Natural killer cell treated with Interleukin-12 subunit alpha and Interleukin-12 subunit beta and Interleukin-15 and Interleukin-18, amount 100 ng/mL, for 72 hours (primary cell): ENCODE measurements at places on chromosomes 12 and 14. TPM values are rescaled to one million over a fixed set of nuclear protein-coding genes. Genes with fewer than 3 reads are reported as not detected.

DNA sequence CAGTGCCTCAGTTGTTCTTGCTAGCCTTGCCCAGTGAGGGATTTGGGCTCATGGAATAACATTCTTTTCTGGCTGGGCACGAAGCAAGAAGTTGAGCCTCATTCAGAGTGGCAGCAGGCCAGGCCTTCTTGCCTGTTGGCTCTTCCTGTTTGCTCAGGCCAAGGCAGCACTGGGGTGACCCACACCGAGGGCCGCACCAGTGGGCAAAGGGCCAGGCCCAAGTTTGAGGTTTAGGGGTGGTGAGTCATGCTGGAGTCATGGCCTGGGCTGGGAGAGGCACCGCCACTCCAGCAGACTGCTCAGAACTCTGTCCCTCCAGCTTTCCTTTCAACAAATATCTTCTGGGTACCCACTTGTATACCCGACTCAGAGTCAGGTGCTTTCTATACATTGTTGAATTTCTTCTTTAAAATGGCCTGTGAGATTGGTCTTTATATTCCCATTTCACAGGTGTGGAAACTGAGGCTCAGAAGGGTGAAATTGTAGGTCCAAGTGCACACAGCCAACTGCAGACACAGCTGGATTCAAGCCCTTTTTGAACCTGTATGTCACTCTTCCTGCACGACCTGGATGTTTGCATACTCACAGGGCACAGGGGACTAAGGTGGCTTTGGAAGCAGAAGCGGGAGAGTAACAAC lies 279.4 kb downstream of the FOXN3 start:
- no peaks in the 10 kb centered on the region for H3K4me1 ChIP-seq
- H3K27ac ChIP-seq, result no peak overlapping the region
- peaks cover 17% of the 10 kb centered on the region for H3K36me3 ChIP-seq
- peaks cover 6% of the 10 kb centered on the region for H3K27me3 ChIP-seq
- no peak overlapping the region for H3K4me3 ChIP-seq
- no peak for DNase-seq

Gene RHOJ
- total RNA-seq, result not detected

DNA sequence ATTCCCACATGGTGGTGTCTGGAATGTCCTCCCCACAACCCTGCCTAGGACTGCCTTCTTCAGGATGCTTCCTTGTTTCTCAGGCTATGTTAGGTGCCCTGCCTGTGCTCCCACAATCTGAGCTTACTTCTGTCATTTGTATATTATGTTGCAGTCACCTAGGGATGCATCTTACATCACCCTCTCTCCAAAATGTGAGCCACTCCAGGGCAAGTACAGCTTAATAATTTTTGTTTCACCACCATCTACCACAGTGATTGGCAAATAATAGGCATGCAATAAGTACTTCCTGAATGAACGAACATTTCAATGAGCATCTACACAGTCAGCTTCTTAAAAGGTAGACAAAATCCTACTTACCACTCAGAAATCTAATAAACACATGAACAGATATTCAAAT lies 37.6 kb downstream of the ZFYVE26 start:
- no peak overlapping the region for H3K4me3 ChIP-seq
- no peak overlapping the region for H3K27ac ChIP-seq
- H3K4me1 ChIP-seq, result no peaks in the 10 kb centered on the region
- H3K27me3 ChIP-seq, result no peaks in the 10 kb centered on the region

DNA sequence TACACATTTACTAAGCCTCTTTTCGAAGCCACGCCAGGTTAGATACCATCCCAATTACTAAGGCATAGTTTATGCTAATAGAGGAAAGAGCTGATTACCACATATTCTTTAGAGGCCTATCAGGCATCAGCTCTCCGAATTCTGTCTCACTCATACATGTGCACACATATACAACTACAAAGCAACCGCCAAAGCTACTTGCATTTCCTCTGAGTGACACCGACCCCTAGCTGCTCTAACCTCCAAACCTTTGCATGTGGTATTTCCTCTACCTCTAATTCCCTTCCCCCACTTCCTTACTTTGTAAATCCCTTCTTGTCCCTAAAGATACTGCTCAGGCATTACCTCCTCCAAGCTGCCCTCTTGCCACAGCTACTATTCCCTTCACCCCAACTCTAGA lies 107.2 kb downstream of the DUSP6 start:
- DNase-seq, result no peak
- peak overlapping the region; percentile 25 for H3K27ac ChIP-seq
- peak overlapping the region; percentile 63 for H3K4me3 ChIP-seq
- H3K4me1 ChIP-seq, result peaks cover 25% of the 10 kb centered on the region
- H3K36me3 ChIP-seq, result peaks cover 9% of the 10 kb centered on the region

Gene FAM186B
- total RNA-seq, result 2.0 TPM

DNA sequence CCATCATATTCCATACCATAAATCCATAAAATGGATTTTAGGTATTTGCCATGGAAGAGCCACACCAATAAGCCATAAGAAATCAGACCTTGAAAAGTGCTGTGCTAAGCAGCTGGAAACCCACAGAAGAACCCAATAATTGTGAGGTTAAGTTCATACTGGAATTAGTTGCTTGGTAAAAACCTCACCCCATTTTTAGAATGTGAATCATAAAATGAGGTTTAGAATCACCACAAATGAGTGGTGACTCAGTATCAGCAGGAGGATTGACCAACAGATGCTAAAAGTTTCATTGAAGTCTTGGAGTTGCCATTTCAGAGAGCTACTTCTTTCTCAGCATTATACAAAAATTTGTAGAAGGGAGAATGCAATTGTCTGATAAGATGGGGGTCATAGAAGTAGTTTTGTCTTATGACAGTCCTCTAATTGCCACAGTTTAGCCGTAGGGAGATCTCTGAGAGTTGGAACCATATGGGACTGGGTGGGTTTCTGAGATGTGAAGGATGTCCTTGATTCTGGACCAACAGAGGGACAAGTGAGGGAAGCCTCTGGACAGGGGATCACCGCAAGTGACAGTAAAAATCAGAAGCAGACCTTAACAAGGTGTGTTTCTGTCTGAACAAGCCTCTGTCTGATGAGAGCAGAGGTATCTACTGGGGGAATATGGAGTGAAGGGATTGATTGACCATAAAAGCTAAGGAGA lies 1.4 kb upstream of the STON2 start:
- no peaks in the 10 kb centered on the region for H3K36me3 ChIP-seq
- H3K4me1 ChIP-seq, result peaks cover 12% of the 10 kb centered on the region
- H3K27ac ChIP-seq, result peak overlapping the region; percentile 19
- DNase-seq, result no peak

GRCh38 chr12:132465269-132466190 lies 24.4 kb upstream of the FBRSL1 start:
- peaks cover 12% of the 10 kb centered on the region for H3K27me3 ChIP-seq
- peaks cover 13% of the 10 kb centered on the region for H3K4me1 ChIP-seq
- no peak for DNase-seq
- no peak overlapping the region for H3K27ac ChIP-seq
- no peak overlapping the region for H3K4me3 ChIP-seq

DNA sequence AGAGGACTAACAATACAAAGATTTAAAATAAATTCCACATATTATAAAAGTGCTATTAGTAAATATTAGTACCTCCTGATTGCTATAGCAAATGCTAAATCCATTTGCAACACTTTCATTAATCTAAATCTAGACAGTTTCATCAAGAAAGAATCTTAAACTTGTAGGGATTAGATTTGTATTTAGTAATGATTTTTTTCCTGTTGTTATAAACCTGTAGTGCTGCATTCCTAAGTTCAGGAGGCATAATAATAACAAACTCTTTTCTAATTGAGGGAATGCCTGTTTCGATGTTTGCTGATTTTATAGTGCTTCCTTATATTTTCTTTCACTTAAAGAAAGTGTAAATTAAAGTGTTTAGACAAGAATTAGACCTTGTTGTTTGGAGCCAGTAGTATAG lies 166.1 kb downstream of the FOXA1 start:
- H3K36me3 ChIP-seq, result peaks cover 6% of the 10 kb centered on the region
- H3K4me3 ChIP-seq, result no peak overlapping the region
- no peaks in the 10 kb centered on the region for H3K27me3 ChIP-seq
- no peak for DNase-seq
- H3K4me1 ChIP-seq, result no peaks in the 10 kb centered on the region
- H3K27ac ChIP-seq, result no peak overlapping the region

- peaks cover 49% of the 10 kb centered on the region for H3K4me1 ChIP-seq
- peak overlapping the region; percentile 39 for H3K4me3 ChIP-seq
- no peaks in the 10 kb centered on the region for H3K27me3 ChIP-seq
- no peak for DNase-seq
- peak overlapping the region; percentile 97 for H3K27ac ChIP-seq
These were observed 2.7 kb downstream of the ZNF410 start for GRCh38 chr14:73889376-73889775.

GRCh38 chr12:1886396-1887008 lies 31.9 kb downstream of the CACNA2D4 start:
- peaks cover 5% of the 10 kb centered on the region for H3K36me3 ChIP-seq
- no peak overlapping the region for H3K27ac ChIP-seq
- peaks cover 19% of the 10 kb centered on the region for H3K27me3 ChIP-seq
- no peak overlapping the region for H3K4me3 ChIP-seq
- peaks cover 3% of the 10 kb centered on the region for H3K4me1 ChIP-seq

Gene AMDHD1
- 0.74 TPM for total RNA-seq

Gene SLCO1B1
- not detected for total RNA-seq

GRCh38 chr12:31370531-31371255 lies 44.7 kb upstream of the SINHCAF start:
- H3K27me3 ChIP-seq, result no peaks in the 10 kb centered on the region
- H3K4me1 ChIP-seq, result no peaks in the 10 kb centered on the region
- DNase-seq, result no peak
- no peaks in the 10 kb centered on the region for H3K36me3 ChIP-seq
- no peak overlapping the region for H3K27ac ChIP-seq
- H3K4me3 ChIP-seq, result no peak overlapping the region

Gene TMEM52B
- total RNA-seq, result not detected

Gene KRT77
- not detected for total RNA-seq

Gene IFT43
- 11.5 TPM for total RNA-seq

- DNase-seq, result no peak
- no peaks in the 10 kb centered on the region for H3K36me3 ChIP-seq
- no peak overlapping the region for H3K27ac ChIP-seq
- no peaks in the 10 kb centered on the region for H3K4me1 ChIP-seq
- no peaks in the 10 kb centered on the region for H3K27me3 ChIP-seq
These were observed 492.1 kb upstream of the TMEM132C start for GRCh38 chr12:127774828-127775227.

- no peak overlapping the region for H3K4me3 ChIP-seq
- no peak overlapping the region for H3K27ac ChIP-seq
- H3K36me3 ChIP-seq, result peaks cover 5% of the 10 kb centered on the region
- H3K27me3 ChIP-seq, result peaks cover 13% of the 10 kb centered on the region
These were observed 89.4 kb downstream of the ATP23 start for GRCh38 chr12:58030566-58031279.

Gene SLCO1B3
- not detected for total RNA-seq

- H3K27ac ChIP-seq, result no peak overlapping the region
- H3K27me3 ChIP-seq, result no peaks in the 10 kb centered on the region
- DNase-seq, result no peak
- H3K4me3 ChIP-seq, result no peak overlapping the region
- H3K36me3 ChIP-seq, result peaks cover 8% of the 10 kb centered on the region
These were observed 46.5 kb upstream of the ESR2 start for GRCh38 chr14:64340560-64341196.

GRCh38 chr12:128823916-128824839 lies at the start of gene SLC15A4:
Gene SLC15A4, minus strand, starts transcription at chr12:128823958. Its CDS starts 15 bp downstream, at chr12:128823943.
- H3K4me3 ChIP-seq, result peak within 1 kb of the TSS; percentile 80
- peaks cover 14% of the 10 kb centered on the region for H3K36me3 ChIP-seq
- peak within 1 kb of the TSS; percentile 80 for H3K27ac ChIP-seq
- peak; percentile 98 for DNase-seq
- peaks cover 42% of the 10 kb centered on the region for H3K4me1 ChIP-seq

Gene ZBTB1
- total RNA-seq, result 42.5 TPM

- H3K27me3 ChIP-seq, result no peaks in the 10 kb centered on the region
- peaks cover 3% of the 10 kb centered on the region for H3K36me3 ChIP-seq
- peak overlapping the region; percentile 99 for H3K4me3 ChIP-seq
These were observed 397 bp upstream of the BORCS5 start for GRCh38 chr12:12356467-12356895.

Gene ATXN2
- total RNA-seq, result 32.8 TPM

- DNase-seq, result no peak
- H3K4me3 ChIP-seq, result no peak overlapping the region
- H3K27me3 ChIP-seq, result peaks cover 3% of the 10 kb centered on the region
- no peaks in the 10 kb centered on the region for H3K36me3 ChIP-seq
These were observed 61.7 kb downstream of the MYRFL start for GRCh38 chr12:69886715-69887114.

Gene SYNE2
- total RNA-seq, result 97.4 TPM

Gene SCN8A
- 1.5 TPM for total RNA-seq

Gene AMN1
- total RNA-seq, result 3.6 TPM

GRCh38 chr12:123910761-123911193 lies 61.9 kb downstream of the CCDC92 start:
- DNase-seq, result no peak
- no peak overlapping the region for H3K27ac ChIP-seq
- H3K27me3 ChIP-seq, result no peaks in the 10 kb centered on the region

DNA sequence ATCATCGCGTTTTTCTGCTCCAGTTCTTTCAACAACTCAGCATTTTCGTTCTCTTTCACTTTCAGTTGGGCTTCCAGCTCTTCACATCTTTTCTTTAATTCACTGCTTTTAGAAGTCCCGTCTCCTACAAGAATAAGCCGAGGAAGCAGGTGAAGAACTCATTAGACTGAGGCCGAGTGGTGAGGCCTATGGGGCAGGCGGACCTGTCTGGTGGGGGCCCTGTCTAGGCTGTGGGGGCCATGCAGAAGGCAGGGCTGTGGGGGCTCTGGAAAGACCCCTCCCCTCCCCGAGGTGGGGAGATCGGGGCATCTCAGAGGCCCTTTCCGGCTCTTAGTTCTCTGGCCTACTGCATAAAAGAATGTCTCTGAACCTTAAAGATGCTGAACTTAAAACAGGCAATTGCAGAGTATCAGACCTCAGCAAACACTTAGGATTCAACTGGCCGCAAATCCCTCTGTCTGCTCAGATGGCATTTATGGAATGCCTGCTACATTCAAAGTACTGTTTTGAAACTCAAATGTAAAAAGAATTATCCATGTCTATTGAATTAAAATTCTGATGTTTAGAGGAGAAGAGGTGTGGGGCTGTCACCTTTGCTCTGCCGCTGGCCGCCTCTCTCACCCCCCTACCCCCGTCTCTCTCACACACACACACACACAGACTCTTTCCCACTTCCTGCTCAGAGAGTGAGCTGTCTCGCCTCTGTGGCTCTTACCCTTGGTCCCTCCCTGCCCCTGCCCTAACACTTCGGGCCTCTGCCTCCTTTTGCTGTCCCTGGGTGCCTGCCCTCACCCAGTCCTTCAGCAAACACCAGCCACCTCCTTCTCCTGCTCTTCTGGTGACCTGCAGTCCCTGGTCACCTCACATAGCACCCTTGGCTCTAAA lies 34.7 kb downstream of the CCDC92 start:
- H3K36me3 ChIP-seq, result peaks cover 11% of the 10 kb centered on the region
- peak; percentile 82 for DNase-seq
- H3K4me3 ChIP-seq, result peak overlapping the region; percentile 75
- peaks cover 63% of the 10 kb centered on the region for H3K4me1 ChIP-seq

DNA sequence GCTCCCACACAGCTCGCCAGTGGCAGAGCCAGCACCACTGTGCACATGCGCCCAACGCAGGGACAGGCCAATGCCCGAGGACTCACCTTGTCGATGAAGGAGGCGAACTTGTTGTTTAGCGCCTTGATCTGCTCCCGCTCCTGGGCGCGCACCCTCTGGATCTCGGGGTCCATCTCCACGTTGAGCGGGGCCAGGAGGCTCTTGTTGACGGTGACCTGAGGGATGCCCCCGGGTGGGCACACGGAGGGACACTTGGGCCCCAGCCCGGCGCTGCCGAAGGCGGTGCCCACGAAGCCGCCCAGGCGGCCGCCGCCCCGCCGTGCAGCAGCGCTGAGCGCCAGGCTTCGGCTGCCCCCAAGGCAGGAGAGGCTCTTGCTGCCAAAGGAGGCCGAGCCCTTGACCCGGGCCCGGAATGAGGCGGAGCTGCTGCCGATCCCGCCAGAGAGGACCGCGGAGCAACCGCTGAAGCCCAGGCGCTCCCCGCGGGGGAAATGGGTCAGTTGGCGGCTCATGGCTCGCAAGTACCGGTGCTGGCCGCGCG lies at the start of gene KRT72:
Gene KRT72, minus strand, starts transcription at position 523 of the 541 bp plus-strand sequence. Its CDS starts 11 bp downstream, at position 512.
- DNase-seq, result no peak
- H3K27me3 ChIP-seq, result peaks cover 15% of the 10 kb centered on the region
- no peak within 1 kb of the TSS for H3K27ac ChIP-seq
